ENCODE measurements at places on chromosomes 3 and 15.

DNA sequence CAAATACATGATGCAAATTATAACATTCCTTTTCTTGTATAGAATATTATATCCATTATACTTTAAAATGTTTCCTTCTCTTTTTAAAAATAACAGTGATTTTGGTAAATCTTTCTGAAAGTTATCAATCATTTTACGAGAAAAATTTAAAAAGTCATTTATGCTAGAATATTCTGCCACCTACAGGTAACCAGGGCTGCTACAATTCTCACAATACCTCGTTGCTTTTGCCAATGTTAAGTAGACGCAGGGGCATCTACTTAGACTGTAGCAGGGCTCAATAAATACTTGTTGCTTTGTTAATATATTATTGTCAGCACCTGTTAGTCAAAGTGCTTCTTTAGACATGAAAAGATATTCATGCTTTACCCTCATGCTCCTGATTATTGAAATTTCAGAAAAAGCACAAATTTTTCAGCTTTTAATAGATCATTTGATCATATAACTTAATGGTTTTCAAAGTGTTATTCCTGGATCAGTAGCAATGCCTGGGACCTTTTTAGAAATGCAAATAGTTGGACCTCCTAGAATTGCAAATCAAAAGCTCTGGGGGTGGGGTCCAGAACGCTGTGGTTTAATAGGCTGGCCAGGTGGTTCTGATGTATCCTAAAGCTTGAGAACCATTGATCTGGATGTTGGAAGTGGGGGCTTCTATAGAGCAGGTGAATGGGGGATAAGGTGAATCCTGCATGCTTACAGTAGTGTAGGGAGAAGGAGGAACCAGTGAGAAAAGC is 223.6 kb upstream of the PDZRN3 start:
- DNase-seq, result no peak

- peak; percentile 52 for DNase-seq
Measured at GRCh38 chr3:15051531-15051930, 13.6 kb downstream of the MRPS25 start.

DNA sequence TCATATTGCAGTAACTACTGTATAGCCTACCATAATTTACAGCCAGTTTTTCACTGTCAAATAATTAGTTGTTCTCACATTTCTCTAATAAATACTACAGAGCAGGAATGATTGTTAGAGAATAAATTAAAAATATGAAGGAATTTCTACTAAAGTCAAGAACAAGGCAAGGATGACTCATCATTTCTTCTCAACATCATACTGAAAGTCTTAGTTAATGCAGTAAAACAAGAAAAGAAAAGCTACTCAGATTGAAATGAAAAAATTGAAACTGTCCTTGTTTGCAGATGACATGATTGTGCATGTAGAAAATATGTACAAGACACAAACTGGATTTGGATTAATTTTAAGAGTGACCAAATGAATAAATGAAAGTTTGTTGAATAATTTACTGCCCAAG is 608.2 kb downstream of the NSUN3 start:
- DNase-seq, result no peak

GRCh38 chr3:73656241-73656890 is 31.6 kb upstream of the PDZRN3 start:
- DNase-seq, result no peak

DNA sequence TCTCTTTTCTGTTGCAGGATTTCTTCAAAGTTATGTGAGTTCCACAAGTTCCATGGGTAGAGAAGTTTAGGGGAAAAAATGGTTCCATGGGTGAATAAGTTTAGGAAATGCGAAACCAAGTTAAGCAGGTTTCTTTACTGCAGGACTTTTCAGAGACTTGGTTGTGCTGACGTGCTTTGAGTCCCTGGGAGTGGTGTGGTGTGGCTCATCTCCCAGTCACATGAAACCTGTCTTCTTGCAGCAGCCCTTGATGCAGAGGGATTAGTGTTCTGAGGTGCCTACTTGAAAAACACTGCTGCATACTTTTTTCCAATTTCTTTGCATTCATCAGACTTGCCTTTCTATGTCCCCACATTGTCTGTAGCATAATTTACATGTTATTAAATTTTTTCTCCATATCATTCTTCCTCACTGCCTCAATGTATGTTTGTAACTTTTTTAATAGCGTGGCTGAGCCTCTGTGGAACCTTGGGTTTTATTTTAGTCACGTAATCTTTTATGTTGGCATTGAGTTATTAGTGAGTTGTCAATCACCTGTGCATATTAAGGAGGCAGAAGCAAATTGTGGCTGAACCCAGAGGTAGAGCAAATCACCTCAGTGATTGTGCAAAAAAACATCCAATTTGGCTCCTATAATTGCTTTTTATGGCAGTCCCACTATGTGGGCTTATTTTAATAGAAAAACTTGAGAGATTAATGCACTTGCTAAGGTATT is 115.6 kb downstream of the CACNA2D3 start:
- no peak for DNase-seq

DNA sequence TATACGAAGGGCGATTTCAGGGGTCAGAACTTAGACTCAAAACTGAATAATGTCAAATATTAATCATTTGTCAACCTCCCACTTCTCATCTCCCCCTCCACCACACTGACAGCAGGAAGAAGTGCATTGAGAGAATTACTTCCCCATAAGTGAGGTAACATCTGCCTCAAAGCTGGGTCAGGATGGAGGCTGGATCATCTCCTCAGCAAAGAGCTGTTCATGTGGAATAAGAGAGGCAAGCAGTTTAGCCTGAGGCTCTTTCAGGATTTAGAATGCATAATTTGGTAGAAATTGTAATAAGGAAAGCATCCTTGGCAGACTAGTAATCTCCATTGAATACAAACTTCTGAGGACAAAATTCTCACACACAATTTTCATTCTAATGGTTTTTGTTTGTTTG is 512.1 kb downstream of the ROBO1 start:
- no peak for DNase-seq

- DNase-seq, result no peak
Measured at GRCh38 chr3:177731644-177732268, 534.5 kb upstream of the TBL1XR1 start.

DNA sequence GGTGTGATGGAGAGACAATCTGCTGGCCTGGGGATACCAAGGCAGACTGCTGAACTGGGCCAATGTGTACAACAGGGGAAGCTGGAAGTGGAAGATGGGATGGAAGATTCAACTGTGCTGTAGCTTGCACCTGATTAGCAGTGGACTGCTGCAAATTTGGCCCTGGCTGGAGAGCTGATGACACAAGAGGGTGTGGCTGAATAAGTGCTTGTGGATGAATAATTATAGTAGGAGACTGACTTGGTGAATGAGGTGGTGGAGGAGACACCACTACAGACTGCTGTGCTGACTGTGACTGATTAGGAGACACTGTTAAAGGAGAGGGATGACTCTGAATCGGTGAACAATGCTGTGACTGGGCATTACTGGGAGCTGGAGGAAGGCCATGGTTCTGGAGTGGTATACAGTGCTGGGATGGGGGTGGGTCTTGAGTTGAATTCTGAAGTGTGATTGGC is 52.5 kb downstream of the PHC3 start:
- no peak for DNase-seq

DNA sequence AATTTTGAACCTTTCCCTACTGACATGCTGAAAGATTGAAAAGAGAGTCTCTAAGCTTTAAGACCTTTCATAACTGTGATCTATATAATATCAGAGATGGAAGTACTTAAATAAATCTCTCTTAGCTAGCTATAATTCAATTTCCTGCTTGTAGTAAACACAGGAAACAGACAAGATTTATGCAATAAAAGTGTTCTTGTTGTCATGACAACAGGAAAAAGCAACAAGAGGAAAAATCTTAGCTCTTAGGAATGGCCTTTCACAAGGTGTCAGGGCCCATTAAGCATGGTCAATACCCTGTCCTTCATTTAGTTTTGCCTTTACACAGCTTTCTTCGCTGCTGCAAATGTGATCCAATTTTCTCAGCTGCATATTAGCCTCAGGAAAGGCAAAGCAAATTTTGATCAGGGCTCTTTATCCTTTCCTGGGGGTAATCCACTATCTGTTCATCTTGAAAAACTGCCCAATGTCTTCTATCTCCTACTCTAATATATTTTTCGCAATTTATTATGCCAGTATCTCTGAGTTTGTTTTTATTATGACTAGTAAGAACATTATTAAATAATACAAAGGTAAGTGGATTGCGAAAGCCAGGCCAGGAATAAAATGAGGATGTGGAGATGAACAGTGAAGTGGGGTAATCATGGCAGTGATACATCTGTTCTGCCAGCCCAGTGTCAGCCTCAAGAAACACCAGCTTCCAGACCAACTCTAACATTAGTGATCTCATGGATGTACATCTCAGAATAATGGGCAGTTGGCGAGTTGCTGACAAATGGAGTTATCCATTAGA is 28.7 kb downstream of the SIDT1 start:
- DNase-seq, result peak; percentile 13

DNA sequence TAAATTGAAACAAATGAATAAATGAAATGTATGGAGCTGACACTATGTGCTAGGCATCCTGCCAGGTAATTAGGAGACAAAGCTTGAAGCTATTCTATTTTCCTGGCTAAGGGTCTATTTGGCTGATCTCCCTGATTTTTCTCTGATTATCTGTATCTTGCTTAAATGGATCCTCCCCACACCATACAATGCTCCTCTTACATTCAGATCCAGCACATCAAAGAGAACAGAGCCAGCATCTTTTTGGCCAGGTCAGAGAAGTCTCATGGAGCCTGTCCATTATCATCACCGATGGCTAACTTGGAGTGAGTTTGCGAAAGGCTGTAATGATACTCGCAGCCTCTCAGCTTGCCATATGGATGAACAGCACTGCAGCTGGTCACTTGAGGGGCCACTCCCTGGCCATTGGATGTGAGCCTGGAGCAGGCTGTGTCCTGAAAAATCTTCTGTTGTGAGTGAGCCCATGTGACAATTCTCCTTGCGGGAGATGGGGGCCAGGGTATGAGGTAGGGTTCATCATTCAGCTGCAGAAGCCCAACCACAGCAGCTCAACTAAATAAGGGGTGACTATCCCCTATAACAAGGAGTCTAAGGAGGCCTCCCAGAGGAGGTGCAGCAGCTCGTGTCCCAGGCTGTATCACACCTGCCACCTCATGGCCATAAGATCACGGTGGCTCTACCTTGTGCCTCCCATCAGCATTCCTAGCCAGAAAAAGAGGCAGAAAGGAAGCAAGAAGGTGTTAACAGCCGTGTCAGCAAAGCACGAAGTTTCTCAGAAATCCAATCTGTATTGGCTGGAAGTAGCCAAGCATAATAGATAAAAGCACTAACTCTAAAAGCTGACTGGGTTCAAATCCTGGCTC is 69.3 kb upstream of the ST8SIA2 start:
- DNase-seq, result no peak

DNA sequence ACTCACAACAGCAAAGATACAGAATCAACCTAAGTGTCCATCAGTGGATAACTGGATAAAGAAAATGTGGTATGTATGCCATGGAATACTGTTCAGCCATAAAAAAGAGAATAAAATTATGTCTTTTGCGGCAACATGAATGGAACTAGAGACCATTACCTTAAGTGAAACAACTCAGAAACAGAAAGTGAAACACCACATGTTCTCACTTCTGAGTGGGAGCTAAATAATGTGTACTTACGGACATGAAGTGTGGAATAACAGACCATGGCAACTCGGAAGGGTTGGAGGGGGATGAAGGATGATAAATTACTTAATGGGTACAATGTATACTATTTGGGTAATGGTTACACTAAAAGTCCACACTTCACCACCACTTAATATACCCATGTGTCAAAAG is 600.6 kb downstream of the MAGI1 start:
- no peak for DNase-seq

GRCh38 chr3:128319741-128320141 is 146.9 kb downstream of the DNAJB8 start:
- no peak for DNase-seq

- DNase-seq, result no peak
Measured at GRCh38 chr15:32718227-32718820, 520 bp downstream of the GREM1 start.

Measured in SW 1271 (cell line).